Stimulated activated CD4-positive, alpha-beta T cell treated with anti-CD3 and anti-CD28 coated beads, Interleukin-15, amount 100 ng/mL, for 24 hours (primary cell): ENCODE measurements at places on chromosomes 16 and 17.

GRCh38 chr17:39517224-39517623 lies 55.9 kb downstream of the CDK12 start:
- DNase-seq: no peak

- no peak for DNase-seq
Observed at GRCh38 chr16:64206862-64207261, 915.0 kb downstream of the CDH11 start.

GRCh38 chr17:57408071-57408811 lies 151.9 kb downstream of the MSI2 start:
- DNase-seq: peak; percentile 28

GRCh38 chr17:40072040-40072734 lies 9.4 kb downstream of the THRA start:
- DNase-seq: no peak

GRCh38 chr17:55453839-55454557 lies 32.4 kb upstream of the MMD start:
- DNase-seq: no peak

DNA sequence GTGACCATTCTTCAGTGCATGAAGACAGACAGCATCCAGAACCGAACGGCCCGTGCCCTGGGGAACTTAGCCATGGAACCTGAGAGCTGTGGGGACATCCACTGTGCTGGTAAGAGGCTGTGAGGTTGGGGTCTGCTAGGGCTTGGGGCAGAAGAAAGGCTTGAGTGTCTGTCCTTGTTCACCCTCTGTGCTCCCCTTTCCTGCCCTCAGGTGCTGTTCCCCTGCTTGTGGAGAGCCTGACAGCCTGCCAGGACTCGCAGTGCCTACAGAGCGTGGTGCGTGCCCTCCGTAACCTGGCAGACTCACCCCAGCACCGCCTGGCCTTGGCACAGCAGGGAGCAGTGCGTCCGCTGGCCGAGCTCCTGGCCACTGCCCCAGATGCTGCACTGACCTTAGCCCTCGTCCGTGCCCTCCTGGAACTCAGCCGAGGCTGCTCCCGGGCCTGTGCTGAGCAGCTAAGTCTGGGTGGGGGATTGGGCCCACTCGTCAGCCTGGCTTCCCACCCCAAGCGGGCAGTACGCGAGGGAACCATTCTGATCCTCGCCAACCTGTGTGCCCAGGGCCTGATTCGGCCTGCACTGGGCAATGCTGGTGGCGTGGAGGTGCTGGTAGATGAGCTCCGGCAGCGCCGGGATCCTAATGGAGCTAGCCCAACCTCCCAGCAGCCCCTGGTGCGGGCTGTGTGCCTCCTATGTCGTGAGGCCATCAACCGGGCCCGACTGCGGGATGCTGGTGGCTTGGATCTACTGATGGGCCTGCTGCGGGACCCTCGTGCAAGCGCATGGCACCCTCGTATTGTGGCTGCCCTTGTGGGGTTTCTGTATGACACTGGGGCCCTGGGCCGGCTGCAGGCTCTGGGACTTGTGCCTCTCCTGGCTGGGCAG lies 2.9 kb downstream of the ARMC5 start:
- no peak for DNase-seq

GRCh38 chr16:52577130-52577706 lies 30.3 kb upstream of the TOX3 start:
- no peak for DNase-seq

GRCh38 chr17:8116776-8117175 lies 1.5 kb downstream of the ALOXE3 start:
- DNase-seq: no peak

- no peak for DNase-seq
Observed at GRCh38 chr16:56343661-56344517, 81.5 kb downstream of the AMFR start.

GRCh38 chr17:30947796-30948195 lies 23.0 kb upstream of the RNF135 start:
- no peak for DNase-seq

- DNase-seq: no peak
Observed at GRCh38 chr17:32803544-32803943, 73.4 kb downstream of the MYO1D start.

- peak; percentile 94 for DNase-seq
Observed at GRCh38 chr16:57462209-57462977, at the start of gene POLR2C. TSS of gene POLR2C (plus strand) at chr16:57462679. CDS start at chr16:57462725, 46 bp downstream.

- DNase-seq: no peak
Observed at GRCh38 chr17:56176091-56176490, 22.8 kb downstream of the ANKFN1 start.

DNA sequence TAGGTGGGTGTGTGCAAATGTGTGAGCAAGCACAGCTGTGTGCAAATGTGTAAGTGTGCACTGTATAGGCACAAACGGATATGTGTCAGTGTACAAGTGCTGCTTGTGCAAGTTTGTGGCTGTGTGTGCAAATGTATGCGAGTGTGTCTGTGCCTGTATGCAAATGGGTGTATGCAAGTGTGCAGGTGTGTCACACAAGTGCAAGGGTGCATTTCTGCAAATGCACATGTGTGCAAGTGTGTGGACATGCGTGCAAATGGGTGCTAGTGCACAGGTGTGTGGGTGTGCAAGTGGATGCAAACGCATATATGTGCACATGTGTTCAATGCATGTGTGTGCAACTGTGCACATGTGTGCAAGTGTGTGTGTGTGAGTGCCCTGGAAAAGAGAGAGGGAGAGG lies 76.5 kb upstream of the TNRC6C start:
- no peak for DNase-seq
